ENCODE measurements at places on chromosomes 13 and 19.

DNA sequence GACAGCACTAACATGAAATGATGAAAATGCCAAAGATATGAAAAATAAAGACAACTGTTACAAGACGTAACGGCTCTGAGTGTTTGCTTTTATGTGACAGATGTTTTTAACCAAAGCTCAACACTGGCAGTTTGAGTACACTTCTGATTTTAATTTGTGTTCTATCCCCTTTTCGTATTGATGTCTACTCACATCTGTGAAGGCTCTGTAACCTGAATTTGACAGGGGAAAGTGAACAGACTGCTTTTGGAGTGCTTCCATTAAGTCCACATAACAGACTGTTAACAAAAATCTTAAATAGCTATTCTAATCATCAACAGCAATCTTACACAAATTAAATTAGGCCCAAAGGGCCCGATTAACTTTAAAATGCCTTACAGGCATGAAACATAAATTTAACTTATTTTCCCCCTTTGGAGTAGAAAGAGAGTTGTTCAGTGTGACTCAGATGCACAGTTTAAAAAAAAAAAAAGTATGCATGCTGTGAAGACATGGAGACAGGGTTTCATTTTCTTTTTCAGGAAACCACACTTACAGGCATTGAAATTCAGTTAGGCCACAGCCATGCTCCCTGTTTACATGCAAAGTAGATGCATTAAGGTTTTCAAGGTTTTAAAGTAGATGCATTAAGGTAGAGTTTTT, 16.3 kb upstream of the RNASEH2B start:
- DNase-seq = peak; percentile 29

- DNase-seq = peak; percentile 37
Measured at GRCh38 chr19:5690955-5691821, 1.1 kb downstream of the RPL36 start.

- DNase-seq = peak; percentile 42
Measured at GRCh38 chr19:15869109-15869555, 28.7 kb downstream of the CYP4F2 start.

DNA sequence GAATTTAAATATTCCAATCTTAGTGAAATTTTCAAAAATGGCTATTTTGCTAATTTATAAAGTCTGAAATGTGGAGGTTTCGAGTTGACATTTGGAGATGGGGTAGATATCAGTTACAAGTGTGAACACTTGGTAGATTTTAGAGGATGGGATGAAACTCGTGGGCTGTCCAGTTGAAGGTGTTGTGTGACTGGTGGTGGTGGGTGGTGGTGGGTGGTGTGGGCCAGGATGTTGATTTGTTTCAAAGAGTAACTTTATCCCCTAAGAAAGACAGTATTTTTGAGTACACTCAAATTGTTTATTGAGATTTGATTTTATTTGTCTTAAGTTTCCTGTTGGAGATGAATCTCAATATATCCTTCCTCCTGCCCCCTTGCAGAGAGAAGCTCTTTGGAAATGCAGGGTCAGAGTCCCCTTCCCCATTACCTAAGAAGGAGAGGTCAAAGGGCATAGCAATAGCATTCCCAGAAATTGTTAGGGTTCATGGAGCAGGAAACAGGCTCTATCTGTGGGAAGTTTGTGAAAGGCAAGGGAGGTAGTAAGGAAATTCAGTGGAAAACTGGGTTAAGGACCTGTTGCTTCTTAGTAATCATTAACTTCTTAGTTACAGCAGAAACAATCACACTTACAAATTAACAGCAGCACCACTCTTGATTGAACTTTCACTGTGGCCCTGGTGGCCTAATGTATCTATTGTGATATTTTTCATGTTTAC, 133.6 kb upstream of the RNF113B start:
- no peak for DNase-seq

GRCh38 chr13:85565652-85566051, 233.6 kb downstream of the SLITRK6 start:
- DNase-seq = no peak

DNA sequence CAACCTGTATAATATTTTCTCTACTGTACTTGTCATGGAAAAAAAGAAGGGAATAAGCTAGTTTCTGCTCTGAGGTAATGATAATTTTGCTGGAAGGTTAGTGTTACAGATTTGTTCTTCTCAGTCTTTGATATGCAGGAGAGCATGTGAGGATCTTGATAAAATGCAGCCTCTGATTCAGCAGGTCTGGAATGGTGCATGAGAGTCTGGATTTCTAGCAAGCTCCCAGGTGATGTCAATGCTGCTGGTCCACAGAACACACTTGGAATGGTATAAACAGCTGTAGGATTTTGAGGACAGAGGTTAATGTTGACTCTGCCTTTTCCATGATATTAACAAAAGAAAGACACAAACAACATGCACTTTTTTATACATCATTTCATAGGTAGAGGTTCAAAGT, 173.6 kb downstream of the NDFIP2 start:
- DNase-seq = no peak

DNA sequence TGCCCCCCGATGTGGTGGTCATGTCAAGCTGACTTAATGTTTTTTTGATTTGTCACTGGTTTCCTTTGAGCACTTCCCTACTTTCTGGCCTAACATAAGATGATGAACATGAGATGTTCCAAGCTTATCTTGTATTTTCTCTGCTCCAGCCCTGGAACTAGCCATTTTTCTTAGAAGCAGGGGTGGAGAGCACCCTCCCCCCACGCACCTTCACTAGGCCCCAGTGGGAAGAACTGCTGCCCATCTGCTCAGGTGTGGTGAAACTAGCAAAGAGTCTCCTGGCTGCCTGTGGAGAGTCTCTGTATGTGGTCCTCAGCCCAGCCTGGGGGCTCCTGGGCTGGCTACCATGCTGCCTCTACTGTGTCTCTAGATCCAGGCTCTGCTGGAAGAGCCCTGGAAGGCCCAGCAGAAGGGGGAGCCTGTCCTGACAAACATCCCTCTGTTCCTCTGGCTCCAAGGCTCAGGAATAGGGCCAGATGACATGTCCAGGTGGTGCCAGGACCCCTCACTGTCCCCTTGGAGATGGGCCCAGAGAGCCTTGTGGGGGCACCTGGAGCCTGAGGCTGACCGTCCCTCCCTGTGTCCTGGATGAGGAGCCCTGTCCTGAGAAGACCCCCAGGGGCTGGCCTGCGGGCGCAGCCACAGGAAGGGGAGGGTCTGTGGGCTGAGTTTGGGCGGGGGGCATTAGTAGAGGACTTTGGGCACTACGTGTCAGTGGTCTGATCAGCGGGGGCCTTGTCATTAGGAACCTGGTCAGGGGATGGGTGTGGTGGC, 4.8 kb upstream of the ZNF14 start:
- DNase-seq = no peak

DNA sequence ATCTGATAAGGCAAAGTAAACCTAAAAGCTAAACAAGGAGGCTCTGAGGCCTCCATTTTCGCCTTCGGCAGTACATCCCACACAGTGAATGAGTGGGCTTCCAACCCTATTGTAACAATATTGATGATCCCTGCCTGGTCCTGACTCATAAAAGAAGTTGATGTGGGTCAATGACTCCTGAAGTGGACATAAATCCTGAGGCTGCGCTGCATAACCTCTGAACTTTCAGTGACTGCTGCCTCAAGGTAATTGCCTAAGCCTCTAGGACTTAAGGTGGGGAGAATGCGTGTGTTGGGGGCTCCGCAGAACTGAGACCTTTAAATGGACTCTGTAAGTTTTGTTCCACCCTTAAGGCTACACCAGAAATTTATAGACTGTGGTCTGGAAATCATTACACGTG, 42.6 kb downstream of the SIAH3 start:
- DNase-seq = no peak

GRCh38 chr13:79281339-79281747, 124.7 kb downstream of the RBM26 start:
- DNase-seq = no peak

GRCh38 chr19:48845384-48845783, 9.1 kb upstream of the HSD17B14 start:
- DNase-seq = no peak

DNA sequence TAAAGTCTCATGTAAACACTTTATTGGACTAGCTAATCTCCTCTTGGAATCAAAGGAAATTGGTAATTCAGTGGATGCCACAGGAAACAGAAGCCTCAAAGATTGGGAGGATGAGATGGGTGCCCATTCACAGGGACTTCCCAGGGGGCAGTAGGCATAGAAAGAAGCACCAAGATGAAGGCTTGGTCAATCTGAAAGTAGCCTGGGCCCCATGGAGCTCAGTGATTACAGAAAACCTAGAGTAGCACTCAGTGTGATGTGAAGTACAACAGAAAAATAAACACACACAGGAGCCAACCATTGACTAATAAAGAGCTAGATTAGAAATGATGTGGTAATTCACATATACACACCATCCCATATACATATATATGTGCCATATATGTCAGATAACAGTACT, 560.6 kb downstream of the TBC1D4 start:
- DNase-seq = no peak

GRCh38 chr19:7258041-7258839, 36.0 kb downstream of the INSR start:
- DNase-seq = no peak

- DNase-seq = no peak
Measured at GRCh38 chr13:50452028-50452427, 391.5 kb downstream of the DLEU7 start.

- DNase-seq = no peak
Measured at GRCh38 chr13:22862478-22862877, 318.3 kb upstream of the SGCG start.

DNA sequence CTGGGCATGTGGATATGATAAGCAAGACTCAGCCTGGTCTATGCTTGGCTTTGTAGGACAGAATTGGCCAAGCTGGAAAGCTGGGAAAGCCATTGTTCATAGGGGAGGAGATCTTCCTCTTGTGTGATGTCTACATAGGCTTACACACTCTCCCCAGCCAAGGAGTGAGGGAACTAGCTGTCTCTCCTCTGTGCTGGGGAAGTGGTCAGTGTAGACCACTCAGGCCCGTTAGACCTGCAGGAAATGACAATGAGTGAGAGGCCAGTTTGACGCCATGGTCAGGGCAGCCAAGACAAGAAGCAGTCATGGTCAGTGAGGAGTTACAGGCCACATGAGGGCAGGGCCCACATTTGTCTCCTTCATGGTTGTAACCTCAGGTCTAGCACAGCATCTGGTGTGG, 159.1 kb upstream of the KL start:
- no peak for DNase-seq

GRCh38 chr13:81393721-81394120, 1052.8 kb upstream of the SPRY2 start:
- no peak for DNase-seq

- DNase-seq = no peak
Measured at GRCh38 chr13:43805681-43806128, 18.9 kb upstream of the ENOX1 start.

- DNase-seq = no peak
Measured at GRCh38 chr13:44516771-44517170, 59.4 kb downstream of the TSC22D1 start.

GRCh38 chr19:2888731-2889224, 11.9 kb upstream of the ZNF57 start:
- DNase-seq = peak; percentile 49

- peak; percentile 57 for DNase-seq
Measured at GRCh38 chr13:99214232-99214631, 13.6 kb downstream of the UBAC2 start.

GRCh38 chr13:99256709-99257108, 1.5 kb downstream of the GPR18 start:
- no peak for DNase-seq

DNA sequence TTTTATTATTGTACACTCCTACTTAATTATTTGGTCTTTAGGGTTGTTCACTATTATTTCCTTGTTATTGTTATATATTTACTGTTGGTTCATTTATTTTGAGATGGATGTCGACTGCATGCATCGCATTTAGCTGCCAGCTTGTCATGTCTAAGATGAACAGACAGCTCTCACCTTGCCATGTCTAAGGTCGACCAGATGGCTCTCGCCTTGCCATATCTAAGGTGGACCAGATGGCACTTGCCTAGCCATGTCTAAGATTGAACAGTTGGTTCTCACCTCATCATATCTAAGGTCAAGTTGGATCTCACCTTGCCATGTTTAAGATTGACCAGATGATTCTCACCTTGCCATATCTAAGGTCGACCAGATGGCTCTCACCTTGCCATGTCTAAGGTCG, 1440.9 kb downstream of the UQCRFS1 start:
- DNase-seq = no peak

DNA sequence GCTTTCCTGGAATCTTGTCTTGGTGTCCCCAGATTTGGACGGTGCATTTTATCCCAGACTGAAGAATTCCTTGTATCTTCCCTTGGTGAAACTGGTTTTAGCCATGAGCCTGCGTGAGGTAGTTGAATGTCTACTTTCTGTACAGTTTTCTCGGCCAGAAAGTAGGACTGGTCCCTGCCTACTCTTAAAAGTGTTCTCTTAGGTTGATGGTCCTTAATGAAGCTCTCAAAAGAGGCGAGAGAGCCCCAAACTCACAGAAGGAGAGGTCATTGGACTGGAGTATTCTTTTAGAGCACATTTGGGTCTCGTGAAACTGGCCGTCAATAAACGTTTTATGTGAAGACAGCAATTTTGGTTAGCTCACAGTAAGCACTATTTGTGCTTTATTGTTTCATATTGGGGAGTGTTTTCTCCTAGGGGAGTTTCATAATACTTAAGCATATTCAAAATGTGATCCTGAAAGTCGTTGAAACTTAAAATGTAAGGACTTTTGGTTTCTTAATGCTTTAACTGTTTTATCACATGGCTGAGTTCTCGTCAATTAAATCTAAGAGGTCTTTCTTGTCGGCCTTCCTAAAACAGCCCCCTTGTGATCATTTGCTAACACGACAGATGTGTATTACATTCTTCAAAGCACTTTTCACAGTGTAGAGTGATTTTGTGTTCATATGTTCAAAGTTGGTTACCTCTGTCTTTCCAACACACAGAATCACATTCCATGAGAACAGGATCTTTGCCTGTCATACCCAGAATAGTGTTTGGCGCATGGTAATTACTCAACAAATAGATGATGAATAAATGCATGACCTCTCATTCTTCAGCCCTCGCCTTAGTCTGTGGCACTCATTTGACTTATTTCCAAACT, 889 bp downstream of the GTF2F2 start:
- peak; percentile 16 for DNase-seq

- no peak for DNase-seq
Measured at GRCh38 chr19:47509170-47509847, 5.6 kb downstream of the NAPA start.

GRCh38 chr13:44415815-44416214, 42.2 kb downstream of the SERP2 start:
- no peak for DNase-seq

GRCh38 chr13:36801035-36801434, 18.0 kb upstream of the RFXAP start:
- no peak for DNase-seq

DNA sequence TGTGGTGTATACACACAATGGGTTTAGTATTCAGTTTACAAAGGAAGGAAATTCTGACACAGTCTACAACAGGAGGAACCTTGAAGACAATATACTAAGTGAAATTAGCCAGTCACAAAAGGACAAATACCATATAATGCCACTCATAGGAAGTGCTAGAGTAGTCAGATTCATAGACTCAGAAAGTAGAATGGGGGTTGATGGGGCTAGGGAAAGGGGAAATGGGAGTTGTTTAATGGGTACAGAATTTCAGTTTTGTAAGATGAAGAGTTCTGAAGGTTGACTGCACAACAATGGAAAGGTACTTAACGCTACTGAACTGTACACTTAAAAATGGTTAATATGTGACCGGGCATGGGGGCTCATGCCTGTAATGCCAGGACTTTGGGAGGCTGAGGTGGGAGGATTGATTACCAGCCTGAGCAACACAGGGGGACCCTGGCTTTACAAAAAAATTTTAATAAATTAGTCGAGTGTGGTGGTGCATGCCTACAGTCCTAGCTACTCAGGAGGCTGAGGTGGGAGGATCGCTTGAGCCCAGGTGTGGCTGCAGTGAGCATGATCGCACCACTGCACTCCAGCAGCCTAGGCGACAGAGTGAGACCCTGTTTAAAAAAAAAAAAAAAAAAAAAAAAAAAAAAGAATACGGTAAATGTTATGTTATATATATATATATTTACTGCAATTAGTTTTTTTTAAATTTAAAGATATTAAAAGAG, 45.0 kb downstream of the SLC15A1 start:
- peak; percentile 20 for DNase-seq

Measured in germinal center (tissue), 1 donor.